ENCODE measurements at places on chromosomes 7 and 10.

- no peak for DNase-seq
Observed at GRCh38 chr7:155097338-155097737, 27.2 kb downstream of the HTR5A start.

DNA sequence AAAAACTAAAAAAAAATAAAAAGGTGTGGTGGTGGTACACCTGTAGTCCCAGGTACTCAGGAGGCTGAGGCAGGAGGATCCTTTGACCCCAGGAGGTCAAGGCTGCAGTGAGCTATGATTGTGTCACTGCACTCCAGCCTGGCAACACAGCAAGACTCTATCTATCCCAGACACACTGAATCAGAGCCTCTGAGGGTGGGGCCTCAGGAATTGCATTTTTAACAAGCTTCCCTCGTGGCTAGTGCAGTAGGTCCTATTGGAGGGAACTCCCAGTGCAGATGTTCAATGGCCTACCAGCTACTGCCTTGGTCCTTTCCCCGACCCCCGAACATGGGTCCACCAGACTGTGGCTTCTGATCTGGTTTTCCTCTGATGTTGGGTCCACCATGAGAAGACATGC, 14.9 kb downstream of the STRA8 start:
- no peak for DNase-seq

DNA sequence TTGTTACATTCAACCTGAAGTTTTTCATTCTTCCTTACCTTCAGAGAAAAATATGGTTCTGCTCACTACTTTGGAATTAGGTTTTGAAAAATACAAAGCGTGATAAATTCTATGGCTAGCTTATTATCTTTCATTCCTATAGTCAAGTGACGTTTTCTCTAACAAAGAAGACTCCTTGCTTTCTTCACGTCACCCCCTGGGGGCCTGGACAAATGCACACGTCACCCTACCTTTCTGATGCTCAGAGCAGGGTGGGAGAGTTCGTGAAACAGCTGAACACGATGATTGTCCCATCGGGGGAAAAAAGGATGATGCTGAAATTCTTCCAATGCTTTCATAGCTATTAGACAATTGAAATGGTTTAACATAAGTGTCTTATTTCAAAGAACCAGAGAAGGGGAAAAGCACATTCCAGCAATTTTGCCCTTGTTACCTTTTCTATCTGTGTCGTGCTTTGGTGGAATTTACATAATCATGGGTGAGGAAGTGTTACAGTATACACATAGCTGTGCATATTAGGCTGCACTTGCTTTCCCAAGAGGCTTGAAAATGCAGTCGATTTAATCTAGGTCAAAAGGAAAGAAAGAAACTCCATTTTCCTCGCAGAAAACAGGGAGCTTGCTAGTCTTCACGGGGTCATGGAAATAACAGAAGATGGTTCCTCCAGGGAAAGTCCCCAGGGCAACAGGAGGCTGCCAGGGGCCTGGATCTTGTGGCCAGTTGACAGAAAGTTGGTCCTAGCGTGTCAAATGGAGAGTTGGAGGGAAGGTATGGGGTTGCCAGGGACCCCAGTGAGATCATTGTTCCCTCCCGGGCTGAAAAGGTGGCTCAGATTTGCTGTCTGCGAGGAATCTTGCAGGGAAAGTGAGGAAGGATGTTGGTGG, 189.2 kb downstream of the CELF2 start:
- no peak for DNase-seq

DNA sequence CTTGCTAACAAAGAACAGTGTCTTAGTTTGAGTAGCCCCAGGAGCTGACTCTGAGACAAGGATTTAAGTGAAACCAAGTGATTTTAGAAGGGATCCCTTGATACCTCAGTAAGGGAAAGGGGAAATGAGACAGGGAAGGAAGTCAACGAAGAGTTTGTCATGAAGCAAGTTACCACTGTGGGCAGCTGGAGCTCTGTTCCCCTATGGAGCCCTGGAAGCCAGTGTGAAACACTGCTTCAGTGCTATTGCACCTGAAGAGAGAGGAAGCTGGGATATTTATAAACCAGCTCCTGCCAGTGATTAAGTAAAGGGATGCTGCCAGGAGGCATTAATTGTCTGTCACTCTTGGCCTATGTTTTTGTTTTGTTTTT, 58.9 kb upstream of the WAPL start:
- DNase-seq: no peak

DNA sequence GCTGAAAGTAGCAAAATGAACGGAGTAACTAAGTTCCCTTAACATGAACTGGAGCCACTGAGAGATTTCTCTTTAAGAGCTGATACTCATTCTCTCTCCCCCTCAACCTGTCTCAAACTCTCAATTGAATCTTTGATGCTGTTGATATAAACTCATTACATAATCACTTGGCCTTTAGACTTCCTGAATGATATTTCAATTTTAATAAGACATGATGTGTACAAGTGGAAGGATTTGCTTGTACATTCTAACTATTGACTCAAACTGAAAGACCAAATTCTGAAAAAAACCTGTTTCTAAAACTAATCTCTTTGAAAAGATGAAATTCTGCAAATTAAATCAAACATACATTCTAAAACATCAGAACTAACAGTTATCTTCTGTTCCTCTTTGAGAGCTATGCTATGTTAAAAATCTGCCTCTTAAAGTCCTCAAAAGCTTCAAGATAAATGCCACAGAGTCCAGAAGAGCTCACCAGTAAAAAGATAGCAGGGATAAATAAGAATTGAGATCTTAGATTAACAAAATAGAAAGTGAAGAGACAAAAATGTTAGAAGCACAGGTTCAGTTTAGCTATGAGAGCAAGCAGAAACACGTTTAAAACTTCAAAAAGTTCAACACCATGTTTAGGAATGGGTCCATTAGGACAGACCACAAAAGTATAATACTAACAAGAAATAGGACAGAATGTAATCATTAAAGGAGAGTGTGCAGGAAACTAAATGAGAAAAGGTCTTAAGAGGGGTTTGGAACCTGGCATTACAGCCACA, 46.1 kb downstream of the TNPO3 start:
- DNase-seq: no peak

DNA sequence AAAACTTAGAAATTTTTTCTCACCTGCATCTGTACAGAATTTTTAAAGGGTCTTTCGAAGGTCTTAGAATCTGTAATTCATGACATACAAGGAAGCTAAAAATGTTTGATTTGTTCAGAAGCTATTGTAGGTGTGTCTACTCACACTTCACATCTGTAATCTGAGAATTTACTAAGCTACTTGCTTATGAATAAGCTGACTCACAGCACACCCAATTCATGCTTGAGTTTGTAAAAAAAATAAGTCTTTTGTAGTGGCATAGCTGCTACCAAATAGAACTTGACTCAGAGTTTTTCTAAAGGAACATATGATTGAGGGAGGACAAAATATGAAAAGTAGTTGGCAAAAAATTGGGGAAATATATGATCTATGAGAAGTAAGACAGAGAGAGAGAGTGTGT, 12.7 kb upstream of the AGR2 start:
- DNase-seq: no peak

DNA sequence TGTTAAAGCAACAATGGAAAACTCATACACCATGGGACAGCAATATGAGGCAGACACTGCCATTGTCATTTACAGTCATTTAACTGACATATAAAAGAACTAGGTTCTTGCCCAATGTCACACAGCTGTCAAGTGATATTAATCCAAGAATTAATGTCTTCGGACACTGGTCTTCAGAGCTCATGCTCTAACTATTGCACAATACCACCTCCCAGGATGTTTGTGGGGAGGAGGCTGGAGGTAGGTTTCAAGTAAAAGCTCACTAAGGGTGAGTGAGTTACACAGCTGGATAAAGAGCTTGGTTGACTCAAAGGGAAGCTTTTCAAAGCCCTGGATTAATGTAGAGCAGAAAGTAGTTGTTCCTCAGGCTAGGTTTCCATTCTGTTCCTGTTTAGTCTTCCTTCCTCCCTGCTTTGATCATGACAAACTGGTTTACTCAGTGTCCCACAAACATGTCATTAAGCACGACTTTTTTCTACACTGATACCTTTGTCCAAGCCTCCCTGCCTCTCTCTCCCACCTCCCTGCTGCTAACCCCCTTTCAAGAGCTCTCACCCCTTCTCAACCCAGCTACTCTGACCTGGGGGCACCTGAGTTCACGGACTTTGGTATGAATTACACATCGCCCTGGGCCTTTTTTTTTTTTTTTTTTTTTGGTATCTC, 987 bp upstream of the EXOC6 start:
- DNase-seq: no peak

DNA sequence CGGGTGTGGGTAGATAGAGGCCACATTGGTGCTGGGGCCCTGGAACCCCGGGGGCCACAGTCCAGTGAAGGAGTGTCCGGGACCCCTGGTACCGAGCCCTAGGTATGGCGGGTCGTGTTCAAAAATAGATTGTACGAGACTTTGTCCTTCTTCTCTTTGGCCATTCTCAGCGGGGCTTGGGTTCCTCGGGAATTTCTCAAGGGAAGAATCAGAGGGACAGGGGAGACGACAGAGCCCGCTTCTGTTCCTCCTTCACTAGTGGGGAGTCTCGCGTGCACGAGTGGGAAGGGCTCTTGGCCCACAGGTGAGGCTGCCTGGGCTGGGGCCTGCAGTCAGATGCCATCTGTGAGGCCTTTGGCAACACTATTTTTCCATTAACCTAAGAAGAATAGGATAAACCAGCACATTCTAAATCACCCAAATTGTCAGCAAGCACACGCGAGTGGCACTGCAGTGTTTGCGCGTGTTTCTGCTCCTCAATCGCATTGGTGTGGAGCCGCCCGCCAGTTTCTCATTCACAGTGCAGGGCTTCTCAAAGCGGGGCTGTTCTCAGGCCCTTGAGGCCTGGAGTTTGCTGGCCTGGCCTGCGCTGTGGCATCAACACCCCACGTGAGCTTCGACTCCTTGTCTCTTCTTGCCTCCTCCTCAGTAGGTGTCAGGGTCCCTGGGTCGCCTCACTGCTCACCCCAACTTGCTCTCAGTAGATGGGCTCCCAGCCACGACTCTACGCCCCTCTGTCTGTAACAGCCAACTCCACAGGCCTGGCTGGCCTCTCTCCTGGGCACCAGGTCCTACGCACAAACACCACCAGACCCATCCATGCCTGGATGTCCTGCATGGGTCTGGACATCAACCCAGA, 187.6 kb upstream of the SHH start:
- DNase-seq: no peak

- DNase-seq: no peak
Observed at GRCh38 chr7:78379148-78379547, 580.6 kb downstream of the PHTF2 start.

DNA sequence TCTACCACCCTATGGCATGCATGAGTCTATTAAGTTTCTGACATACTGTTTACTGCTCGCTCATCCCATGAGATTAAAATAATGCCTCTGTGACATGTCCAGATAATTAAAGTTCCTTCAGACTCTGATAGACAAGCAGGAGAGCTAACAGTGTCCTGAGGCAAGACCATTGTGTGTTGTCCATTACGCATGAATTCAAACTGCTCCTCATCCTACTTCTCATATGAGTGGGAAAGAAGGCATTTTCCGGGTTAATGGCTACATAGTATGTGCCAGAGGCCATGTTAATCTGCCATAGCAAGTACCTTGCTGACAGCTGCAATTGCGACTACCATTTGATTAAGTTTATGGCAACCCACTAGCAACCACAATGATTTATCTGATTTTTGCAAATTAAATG, 113.3 kb downstream of the GNAI1 start:
- no peak for DNase-seq

DNA sequence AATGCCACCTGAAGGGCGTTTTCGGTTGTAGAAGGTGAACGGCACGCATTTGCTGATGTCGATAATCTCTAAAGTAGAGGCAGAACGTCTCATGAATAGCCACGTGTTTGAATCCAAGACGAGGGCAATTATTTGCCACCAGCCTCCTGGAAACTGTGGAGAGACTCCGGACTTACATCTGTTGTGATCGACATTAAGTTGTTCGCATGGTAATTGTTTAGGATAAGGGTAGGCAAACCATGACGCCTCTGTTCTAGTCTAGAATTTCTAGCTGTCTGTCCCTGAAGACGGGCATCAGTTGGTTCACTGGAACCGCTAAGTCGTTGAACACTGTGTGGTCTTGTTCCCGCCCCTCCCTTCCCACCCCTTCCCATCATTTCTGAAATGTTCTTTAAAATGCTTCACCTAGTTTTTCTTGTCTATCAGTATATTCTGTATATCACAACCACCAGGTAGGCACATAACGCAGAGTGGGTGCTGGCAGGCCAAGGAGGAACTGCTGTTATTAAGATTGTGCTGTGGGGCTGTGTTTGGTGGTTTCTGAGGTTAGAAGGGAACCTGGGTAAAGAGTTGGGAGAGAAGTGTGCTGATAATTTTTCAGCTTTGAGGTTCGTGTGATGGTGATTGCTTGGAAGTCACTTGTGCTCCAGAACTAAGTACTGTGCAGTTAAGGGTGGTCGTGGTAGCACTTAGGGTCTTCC, 1.2 kb downstream of the UBE3C start:
- no peak for DNase-seq

DNA sequence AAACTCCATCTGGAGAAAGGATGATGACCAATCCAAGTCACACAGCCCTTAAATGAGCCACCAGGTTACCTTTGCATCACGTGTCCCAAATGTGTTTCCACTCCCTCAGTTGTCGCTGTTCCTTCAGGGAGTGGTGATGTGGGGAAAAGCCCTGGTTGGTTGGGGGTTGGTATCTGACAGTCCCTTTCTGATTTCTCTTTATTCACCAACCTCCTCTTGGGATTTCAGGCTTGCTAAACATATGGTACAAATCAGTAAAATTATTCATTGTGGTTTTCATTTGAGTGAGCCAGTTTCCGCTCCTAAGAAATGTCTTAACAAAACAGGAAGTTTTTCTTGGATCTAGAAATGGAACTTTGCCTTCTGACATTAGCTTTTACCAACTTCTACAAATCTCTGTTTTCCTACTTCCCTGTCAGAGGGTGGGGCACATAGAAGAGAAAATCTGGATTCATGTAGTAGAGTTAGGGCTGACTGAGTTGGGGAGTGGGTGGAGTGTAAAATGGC, 40.0 kb upstream of the KMT2E start:
- peak; percentile 30 for DNase-seq

GRCh38 chr7:112790586-112791003, 402 bp upstream of the TMEM168 start:
- no peak for DNase-seq

GRCh38 chr10:14438057-14438456, 107.3 kb upstream of the FRMD4A start:
- DNase-seq: no peak

DNA sequence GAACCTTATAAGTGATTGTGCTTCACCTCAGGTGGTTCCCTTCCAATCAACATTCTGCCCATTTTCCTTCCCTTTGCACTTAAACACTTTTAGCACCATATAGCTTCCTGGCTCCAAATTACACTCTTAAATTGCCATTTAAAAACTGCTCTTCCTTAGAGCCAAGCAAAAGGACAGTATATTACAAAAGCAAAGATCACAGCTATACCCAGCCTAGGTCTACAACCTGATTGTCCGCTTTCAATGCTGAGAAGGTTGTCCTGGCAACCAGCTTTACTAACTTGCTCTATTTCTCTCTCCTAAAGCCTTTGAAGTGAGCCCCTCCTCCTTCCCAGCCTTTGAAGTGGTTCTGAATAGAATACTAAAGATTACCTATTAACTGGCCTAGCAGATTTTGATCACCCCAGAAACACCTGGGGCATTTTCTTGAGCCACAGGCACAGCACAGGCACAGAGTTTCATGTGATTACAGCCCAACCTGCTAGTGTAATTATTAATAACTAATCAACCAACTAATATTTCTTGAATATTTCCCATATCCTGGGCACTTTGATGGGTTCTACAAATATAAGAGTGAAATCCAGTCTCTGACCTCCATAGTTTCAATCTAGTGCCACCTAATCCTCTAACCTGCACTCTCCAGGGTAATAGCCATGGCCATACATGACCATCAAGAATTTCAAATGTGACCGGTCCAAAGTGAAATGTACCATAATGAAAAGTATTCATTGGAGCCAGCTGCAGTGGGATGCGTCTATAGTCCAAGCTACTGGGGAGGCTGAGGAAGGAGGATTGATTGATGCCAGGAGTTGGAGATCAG, 63.6 kb upstream of the TRIM24 start:
- DNase-seq: no peak

Measured in activated CD4-positive, alpha-beta T cell treated with anti-CD3 and anti-CD28 coated beads, Interleukin-2, amount 50 U/mL, for 48 hours (primary cell).